ENCODE measurements at places on chromosomes 2 and 18.

- no peak for DNase-seq
Observed at GRCh38 chr2:161327582-161327981, 19.4 kb downstream of the PSMD14 start.

- no peak for DNase-seq
Observed at GRCh38 chr2:25590921-25591505, 82.4 kb downstream of the DTNB start.

- no peak for DNase-seq
Observed at GRCh38 chr2:240831594-240832204, 11.7 kb upstream of the KIF1A start.

GRCh38 chr2:3108105-3108504 lies 269.5 kb downstream of the EIPR1 start:
- DNase-seq = no peak

DNA sequence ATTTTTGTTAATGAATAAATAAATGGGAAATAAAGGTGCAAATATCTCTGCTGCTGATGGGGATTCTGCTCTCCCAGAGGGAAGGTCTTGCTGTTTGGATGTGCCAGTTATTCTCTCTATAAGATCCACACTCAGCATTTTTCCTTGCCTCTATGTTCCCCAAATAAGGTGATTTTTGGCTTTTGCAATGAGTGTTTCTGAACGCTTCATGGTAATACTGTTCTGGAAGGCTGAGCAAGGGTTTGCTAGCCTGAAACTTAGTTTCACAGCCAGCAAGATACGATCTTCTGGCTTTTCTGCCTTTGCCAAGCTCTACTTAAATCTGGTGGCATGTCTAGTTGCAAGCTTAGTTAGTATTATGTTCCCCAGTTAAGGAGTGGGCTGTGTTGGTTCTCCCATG lies 114.6 kb downstream of the LPIN1 start:
- no peak for DNase-seq

GRCh38 chr2:99651930-99652670 lies 162.3 kb upstream of the REV1 start:
- DNase-seq = no peak

DNA sequence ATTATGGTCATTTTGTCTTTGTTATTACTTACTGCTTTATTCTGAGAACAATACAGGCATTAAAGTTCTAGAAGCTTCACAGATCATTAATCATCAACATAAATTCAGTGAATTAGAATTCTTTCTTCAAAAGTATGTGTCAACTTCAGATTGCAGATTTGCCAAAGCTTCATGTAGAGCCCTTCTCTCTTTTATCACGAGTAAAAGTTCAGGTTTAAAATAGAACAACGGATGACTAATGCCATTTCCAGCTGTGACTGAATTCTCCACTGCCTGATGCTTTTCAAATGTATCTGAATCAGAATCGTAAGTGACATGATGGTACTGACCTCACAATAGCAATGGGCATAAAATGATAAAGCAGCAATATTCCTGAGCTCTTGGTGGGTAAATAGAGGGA lies 116.0 kb downstream of the ABCA12 start:
- no peak for DNase-seq
